ENCODE measurements at places on chromosomes 5 and 9.

DNA sequence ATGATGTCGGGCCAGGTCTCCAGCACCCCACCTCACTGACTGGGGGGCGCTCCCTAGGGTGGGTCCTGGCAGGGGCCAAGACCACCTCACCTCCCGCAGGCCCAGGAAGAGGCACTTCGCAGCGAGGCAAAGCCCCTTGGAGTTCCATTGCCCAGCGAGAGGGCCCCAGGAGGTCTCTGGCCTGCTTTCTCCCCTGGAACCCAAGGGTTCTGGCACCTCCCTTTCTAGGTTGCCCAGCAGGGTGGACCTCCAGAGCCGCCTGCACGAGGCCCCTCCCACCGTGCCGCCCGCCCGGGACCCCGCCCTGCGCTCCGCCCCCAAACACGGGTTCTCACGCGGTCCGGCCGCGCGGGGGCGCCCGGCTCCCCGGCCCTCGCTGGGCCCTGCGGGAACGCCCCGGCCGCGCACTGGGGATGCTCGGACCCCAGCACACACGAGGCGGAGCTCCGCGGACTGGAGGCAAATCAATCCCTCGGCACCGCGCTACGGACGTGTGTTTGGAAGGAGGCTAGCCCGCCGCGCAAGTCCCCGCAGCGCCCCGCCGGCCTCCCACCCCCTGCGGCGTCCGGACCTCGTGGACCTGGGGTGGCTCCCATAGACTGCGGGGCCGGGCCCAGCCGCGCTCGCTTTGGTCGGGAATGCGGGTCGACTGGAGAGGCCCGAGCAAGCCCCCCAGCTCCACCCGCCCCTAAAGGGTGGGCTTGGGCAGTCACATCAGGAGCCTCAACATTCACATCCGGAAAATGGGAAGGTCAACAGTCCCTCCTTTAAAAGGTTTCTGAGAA, 99.5 kb upstream of the LMX1B start:
- peak; percentile 70 for DNase-seq

- DNase-seq, result no peak
Measured at GRCh38 chr9:101400120-101400519, 1.5 kb downstream of the ZNF189 start.

GRCh38 chr5:142446131-142446959, 121.5 kb upstream of the SPRY4 start:
- no peak for DNase-seq

DNA sequence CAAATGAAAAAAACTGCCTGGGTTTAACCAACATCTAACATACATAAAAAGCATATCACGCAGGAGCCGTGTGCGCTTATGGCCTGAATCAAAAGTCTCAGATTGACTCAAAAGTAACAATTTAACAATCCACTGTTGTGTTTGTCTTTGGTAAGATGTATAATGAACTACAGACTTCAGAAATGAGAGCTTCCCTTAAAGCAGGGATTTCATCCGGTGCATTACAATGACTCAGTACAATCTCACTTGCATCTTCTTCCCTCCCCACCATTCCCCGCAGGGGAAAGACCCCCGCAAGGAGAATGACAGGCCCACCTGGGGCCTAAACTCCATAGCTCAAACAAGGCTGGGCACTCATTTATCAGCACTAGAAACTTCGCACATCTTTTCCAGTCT, 1.4 kb downstream of the ZFR start:
- no peak for DNase-seq

DNA sequence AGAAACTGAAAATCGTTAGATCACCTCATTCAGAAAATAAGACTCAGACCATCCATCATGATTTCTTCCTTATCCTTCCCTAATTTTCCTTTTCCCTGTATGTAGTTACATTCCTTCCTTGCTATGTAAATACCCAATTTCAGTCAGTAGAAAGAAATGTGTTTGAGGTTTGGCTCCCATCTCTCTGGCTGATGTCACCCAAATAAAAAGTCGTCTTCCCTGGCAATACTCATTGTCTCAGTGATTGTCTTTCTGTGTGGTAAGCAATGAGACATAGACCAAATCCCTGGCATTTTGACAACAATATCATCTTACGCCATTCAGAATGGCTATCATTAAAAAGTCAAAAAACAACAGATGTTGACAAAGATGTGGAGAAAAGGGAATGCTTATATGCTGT, 303.9 kb upstream of the EDIL3 start:
- no peak for DNase-seq

GRCh38 chr9:81609782-81610739, 79.3 kb downstream of the TLE1 start:
- no peak for DNase-seq

GRCh38 chr9:79284081-79284480, 287.7 kb upstream of the TLE4 start:
- DNase-seq, result no peak

- DNase-seq, result no peak
Measured at GRCh38 chr5:126757713-126758357, 19.1 kb upstream of the LMNB1 start.

DNA sequence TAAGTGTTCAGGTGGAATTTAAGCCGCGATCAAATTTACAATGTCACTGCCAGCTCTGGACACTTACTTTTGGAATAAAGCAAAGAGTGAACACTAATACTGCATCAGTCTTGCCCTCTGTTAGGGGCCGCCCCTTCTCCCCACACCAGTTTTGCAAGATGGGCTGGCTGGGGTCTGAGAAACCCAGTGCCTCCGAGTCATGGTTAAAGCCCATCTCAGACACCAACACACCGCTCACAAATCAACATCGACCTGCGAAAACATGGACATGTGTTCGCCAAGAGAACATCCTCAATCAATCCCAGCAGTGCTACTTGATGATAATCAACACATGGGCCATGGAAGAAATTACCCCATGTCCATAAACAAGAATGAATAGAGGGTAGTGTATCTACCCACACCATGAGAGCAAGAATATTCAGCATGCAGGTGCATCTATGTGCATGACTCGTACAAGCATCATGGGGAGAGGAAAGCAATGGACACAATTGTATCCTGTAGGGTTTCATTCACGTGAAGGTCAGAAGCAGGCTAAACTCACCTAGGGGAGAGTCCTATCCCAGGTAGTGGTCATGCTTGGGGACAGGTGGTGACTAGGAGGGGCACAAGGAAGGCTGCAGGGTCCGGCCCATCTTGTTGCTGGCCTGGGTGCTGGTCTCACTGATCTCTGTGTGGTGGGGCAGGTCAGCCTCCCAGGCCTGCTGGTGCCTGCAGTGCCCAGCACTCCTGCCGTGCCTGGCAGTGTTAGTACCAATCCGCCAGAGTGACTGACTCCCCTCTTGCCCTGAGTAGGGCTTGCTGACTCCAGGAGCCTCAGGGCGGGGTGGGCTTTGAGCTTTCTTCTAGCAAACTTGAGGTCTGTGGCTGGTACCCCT, 5.0 kb downstream of the S1PR3 start:
- DNase-seq, result no peak

DNA sequence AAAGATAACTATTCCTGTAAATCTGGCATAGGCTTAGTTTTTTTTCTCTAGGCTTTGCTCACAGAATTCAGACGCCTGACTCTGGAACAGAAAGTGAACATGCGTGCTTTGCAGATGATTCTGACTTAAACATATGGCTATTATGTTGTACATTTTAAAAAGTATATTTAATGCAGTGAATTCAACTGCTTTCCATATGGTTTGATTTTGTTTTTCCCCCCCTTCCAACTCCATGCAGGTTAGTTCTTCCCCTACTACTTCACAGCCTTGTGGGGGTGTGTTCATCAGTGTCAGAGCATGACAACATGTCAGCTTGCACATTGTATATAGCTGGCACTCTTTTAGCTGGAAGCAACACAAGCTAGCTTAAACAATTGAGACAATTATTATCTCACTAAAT, 226.8 kb downstream of the TMEM167A start:
- DNase-seq, result no peak

GRCh38 chr5:88438006-88438405, 169.4 kb upstream of the TMEM161B start:
- DNase-seq, result no peak

GRCh38 chr9:82829818-82830217, 233.1 kb downstream of the RASEF start:
- DNase-seq, result no peak

DNA sequence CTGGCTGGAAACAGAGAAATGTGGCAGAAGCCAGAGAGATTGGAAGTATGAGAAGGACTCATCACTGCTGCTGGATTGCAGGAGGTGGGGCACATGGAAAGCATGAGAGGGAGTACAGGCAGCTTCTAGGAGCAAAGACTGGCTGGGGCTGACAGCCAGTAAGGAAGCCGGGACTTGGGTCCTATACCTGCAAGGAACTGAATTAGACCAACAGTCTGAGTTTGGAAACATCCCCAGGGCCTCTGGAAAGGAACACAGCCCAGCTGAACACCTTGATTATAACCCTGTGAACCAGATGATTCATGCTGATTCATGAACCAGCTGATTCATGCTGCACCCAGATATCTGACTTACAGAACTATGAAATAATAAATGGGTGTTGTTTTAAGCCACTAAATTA, 93.4 kb downstream of the OSTF1 start:
- no peak for DNase-seq

DNA sequence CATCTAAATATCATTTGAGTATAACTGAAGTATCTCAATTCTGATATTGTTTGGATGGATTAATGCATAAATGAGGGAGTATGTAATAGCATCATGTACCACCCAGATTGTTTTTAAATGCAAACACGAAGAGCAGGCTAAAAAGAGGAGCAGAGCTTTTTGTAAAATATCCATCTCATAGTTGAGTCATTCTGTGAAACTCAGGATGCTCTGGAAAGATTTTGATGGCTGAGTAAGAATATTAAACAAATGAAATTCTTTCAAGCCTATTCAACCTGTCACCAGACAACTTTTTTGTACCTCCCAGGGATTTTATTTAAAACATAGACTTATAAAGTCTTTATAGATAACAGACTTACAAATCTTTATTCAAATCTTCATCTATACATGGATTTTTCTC, 625.9 kb downstream of the TLE4 start:
- DNase-seq, result no peak

GRCh38 chr5:109550077-109550476, 139.7 kb upstream of the MAN2A1 start:
- no peak for DNase-seq

DNA sequence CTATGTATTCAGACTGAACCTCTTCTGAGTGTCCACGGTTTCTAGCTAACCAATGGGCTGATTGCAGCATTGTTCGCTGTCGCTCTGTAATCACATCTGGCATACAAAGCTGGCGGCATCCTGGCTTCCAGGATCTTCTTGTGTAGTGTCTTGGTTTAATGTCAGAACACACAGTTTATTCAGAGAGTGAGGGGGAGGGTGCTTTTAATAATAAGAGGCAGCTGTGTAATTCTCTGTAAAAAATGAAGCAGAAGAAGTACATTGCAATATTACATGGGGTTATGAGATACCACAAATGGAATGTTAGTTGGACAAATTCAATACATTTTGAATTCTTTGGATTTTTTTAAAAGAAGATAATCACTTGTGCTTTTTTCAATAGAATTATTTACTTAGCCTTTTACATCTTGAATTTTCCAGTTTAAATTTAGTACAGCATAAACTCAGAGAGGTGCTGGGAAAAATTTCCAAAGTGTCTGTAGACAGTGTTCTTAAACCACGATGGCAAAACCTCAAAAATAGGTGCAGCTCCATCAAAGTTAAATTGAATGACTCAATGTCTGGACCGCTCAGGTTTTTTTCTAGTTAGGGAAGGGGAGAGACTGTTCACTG, 206.0 kb downstream of the PCSK1 start:
- DNase-seq, result no peak

- DNase-seq, result no peak
Measured at GRCh38 chr5:62342476-62342837, 36.5 kb downstream of the KIF2A start.

DNA sequence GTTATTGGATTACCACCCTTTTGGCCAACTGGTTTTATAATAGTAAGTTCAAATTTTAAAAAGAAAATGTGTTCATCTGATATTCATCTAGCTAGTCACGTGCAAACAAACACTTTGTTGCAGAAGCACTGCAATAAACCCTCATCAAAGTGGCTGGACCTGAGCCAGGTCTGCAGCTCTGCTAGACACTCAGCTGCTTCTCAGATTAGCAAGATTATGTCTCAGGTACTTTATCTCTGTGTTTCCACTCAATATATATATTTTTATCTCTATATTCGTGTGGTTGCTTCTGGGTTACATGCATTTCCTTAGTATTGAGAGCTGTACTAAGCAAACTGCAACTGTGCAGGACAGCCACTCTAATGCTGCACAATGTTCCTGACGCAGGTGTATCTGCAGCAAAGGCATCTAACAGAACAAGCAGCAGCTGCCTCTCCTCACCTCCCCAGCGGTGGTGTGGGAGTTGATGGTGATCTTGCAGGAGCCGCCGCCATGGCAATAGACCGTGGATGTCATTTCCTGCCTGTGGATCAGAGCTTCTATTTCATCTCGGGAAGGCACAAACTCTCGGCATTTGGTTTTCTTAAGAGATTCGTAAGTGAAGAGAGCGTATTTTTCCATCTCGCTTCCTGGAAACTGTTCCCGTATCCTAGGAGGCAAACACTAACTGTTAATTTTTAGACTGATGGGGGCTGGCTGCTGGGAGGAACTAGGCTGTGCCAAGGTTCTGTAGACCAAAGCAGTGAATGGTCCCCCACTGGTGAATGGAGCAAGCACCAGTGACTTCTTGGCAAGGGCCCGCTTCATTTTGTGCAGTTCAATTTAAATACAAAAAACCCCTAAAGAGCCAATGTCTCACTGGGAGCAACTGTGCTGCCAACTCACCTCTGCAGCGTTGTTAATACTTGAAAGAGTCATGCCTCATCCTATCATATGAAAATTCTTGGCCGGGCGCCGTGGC, 56.7 kb upstream of the RETREG1 start:
- peak; percentile 5 for DNase-seq

DNA sequence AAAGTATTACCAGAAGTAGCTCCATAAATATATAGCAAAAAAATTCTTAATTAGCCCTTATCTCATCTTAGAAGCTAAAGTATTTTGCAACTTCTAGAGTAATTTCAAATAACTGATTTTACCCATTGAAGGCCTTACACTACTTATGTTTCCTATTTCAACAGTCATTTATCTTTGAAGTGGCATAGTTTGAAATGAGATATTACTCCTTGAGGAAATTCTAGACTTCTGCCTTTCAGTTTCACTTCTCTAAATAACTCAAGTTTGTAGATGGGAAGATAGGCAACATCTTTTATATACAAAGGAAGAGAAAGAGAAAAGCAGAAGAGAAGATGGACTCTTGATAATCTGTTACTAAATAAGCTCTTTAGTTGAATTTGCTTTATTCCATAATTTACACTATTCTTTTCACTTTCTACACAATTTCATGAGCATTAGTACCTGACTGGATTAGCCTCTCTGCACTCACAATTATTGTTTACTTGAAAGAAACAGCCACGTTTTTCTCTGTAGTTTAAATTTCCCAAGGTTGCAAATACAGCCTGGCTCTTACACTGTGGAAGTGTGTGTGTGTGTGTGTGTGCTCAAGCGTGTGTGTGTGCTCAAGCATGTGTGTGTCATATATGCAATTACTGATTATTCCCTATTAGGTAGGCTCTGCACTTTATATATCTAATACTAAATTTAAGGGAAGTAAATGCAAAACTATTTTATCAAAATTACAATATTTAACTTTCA, 60.6 kb upstream of the EMB start:
- DNase-seq, result no peak

- no peak for DNase-seq
Measured at GRCh38 chr9:13550519-13550918, 271.0 kb upstream of the MPDZ start.

Data from CD4-positive, alpha-beta T cell treated with Interleukin-1 beta for 1 hour (primary cell).